ENCODE measurements at places on chromosomes 11 and 22.
A peak's percentile ranks its signal among the peaks of the same experiment; 100 is the strongest.

- DNase-seq: no peak
These were observed 16.5 kb downstream of the TPCN2 start for GRCh38 chr11:69065147-69065710.

GRCh38 chr11:61415381-61415780, 14.4 kb downstream of the CPSF7 start:
- no peak for DNase-seq

- no peak for DNase-seq
These were observed 63.7 kb downstream of the ETS1 start for GRCh38 chr11:128523641-128524040.

- peak; percentile 91 for DNase-seq
These were observed 1.1 kb upstream of the ABTB2 start for GRCh38 chr11:34358728-34359547.

DNA sequence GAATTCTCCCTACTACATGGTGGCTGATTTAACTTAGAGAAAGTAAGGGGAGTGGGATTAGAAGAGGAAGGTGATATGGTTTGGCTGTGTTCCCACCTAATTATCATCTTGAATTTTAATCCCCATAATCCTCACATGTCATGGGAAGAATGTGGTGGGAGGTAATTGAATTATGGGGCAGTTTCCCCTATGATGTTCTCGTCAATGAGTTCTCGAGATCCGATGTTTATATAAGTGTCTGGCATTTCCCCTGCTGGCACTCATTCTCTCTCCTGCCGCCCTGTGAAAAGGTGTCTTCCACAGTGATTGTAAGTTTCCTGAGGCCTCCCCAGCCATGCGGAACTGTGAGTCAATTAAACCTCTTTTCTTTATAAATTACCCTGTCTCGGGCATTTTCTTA, 169.3 kb downstream of the CASP12 start:
- no peak for DNase-seq

- peak; percentile 18 for DNase-seq
These were observed 39.7 kb upstream of the ETS1 start for GRCh38 chr11:128626913-128627665.

- peak; percentile 60 for DNase-seq
These were observed 143.6 kb downstream of the ADAMTS15 start for GRCh38 chr11:130592056-130592455.

- DNase-seq: no peak
These were observed 626 bp upstream of the LIMK2 start for GRCh38 chr22:31211482-31211861.

GRCh38 chr11:120643284-120643683, 131.7 kb downstream of the GRIK4 start:
- no peak for DNase-seq

DNA sequence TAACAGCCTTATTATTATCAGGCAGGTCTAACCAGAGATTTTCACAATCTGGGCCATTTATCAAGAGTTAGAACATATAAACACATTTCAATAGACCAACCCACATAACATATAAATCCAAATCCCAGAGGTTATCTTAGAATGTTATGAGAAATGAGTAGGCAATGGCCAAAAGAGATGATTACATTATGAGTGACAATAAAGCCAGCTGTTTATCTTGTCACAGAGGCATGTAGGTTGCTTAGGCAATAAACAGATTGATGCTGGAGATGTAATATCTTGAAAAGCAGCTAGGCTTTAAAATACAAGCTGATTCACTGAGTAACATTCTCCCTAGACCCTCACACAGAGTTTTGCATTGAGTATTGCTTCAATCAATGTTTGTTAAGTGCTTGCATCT, 148.5 kb upstream of the SESN3 start:
- no peak for DNase-seq

DNA sequence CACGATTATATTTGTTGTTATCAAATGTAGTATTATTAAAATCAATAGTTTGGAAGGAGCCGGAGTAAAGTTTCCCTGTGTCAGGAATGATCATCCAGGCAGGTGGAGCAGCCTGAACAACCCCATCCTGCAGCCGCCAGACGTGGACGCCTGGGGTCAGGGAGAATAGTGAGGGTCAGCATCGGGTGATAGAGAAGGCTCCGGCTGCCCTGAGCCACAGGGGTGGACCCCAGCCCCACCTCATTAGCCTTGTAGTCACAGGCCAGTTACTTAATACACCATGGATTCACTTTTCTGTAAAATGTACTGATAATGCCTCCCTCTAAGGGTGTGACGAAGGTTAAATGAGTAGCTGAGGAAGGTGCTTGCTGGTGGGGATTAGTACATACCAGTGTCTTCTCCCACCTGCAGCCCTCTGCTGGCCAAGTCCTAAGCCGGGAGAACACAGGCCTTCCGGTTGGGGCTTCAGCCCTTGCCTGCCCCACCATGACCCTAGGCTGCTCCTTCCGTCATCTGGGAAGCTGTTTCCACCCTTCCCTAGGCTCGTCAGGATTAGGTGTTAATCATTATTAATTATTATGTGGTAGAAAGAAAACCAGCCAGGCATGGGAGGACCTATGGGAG, 14.9 kb downstream of the TMEM121B start:
- no peak for DNase-seq

DNA sequence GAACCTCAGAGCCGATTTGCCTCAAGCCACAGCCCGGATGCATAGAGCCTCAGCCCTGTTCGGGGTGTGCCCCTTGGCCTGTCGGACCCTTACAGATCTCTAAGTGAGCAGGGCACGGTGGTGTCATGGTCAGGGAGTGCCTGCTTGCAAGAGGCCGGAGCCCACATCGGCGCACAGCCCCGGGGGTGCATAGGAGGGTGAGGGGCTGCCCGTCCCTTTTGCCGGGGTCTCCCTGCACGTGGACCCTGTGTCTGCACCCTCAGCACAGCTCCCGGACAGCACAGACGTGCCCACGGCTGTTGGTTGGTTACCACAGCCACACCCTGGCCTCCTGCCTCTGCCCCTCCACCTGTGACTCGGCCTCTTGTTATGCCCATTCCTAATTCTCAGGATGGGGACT, 6.5 kb downstream of the RAB36 start:
- no peak for DNase-seq

GRCh38 chr22:36197514-36198146, 4.0 kb downstream of the APOL4 start:
- DNase-seq: no peak

DNA sequence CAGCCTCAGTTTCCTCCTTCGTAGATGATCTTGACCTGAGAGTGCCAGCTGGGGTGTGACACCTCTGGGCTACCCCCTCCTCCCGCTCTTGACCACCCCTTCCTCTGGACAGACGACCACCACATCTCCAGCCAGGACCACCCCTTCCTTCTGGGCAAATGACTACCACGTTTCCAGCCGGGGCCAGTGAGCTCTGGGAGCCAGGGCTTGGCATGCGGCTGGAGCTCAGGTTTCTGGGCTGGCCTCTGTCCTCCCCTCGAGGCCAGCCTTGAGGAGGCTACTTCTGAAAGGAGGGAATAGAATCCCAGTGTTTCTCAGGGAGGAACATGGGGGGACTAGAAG, 120.9 kb downstream of the KCNQ1OT1 start:
- DNase-seq: no peak

- DNase-seq: no peak
These were observed 137.7 kb upstream of the NAV2 start for GRCh38 chr11:19574916-19575315.

- DNase-seq: no peak
These were observed 68.1 kb downstream of the PPP6R3 start for GRCh38 chr11:68528630-68529029.

DNA sequence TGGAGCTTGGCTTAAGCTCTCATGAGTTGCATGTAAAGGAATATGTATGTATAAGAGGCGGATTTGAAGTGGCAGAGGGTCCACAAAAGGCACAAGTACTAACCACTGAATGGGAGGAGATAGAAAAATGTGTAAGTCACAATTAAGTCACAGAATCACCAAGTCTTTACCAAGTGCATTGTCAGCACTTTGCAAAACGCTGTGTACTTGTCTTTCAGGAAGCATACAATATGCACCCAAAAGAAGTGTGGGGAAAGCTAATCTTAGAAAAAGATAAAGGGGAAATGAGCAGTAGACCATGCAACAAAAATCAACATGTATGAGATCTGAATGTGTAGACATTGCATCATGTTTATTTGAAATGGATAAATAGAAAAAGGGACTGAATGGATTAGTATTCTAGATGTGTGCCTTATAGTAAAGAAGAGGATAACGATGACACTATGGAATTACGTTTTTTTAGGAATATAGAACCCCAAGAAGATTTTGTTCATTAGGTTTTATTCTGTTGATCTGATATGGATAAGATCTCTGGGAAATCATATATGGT, 4.5 kb downstream of the CNTF start:
- no peak for DNase-seq

DNA sequence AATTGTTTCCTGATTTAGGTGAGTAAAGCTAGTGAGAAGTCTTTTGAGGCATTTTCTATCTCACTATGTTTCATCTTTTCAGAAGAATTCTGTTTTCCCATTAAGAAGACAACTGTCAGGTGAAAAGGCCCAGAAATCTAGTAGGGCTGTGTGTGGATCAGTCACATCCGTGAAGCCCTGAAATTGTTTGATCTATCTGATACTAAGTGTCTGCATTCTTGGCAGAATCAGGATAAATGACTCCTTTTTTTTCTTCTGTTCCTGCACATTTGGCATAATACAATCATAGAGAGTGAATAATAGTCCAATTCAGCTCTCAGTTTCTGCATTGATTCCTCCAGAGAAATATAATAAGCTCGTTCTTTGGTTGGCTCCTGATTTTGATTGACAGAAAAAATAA, 208.3 kb downstream of the NAV2 start:
- DNase-seq: peak; percentile 78

GRCh38 chr11:12769834-12770345, 95.7 kb downstream of the TEAD1 start:
- no peak for DNase-seq

GRCh38 chr11:96508861-96509260, 119.0 kb downstream of the JRKL start:
- no peak for DNase-seq

- no peak for DNase-seq
These were observed 53.8 kb downstream of the PACS1 start for GRCh38 chr11:66123902-66124301.

DNA sequence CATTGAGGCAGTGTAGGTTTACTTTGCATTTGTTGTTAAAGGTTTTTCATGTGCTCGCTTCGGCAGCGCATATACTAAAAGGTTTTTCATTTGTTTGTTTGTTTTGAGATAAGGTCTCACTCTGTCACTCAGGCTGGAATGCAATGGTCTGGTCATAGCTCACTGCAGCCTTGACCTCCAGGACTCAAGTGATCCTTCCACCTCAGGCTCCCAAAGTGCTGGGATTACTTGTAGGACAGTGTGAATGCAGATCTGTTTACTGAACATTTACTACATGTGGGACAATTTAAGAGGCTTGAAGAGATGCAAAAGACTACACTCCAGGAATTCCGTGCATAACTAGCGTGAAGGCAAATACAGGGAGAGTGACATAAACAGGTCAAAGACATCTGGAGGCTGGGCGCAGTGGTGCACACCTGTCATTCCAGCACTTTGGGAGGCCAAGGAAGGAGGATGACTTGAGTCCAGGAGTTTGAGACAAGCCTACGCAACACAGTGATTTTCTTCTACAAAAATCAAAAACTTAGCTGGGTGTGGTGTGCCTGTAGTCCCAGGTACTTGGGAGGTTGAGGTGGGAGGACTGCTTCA, 34.1 kb downstream of the YPEL1 start:
- DNase-seq: no peak

DNA sequence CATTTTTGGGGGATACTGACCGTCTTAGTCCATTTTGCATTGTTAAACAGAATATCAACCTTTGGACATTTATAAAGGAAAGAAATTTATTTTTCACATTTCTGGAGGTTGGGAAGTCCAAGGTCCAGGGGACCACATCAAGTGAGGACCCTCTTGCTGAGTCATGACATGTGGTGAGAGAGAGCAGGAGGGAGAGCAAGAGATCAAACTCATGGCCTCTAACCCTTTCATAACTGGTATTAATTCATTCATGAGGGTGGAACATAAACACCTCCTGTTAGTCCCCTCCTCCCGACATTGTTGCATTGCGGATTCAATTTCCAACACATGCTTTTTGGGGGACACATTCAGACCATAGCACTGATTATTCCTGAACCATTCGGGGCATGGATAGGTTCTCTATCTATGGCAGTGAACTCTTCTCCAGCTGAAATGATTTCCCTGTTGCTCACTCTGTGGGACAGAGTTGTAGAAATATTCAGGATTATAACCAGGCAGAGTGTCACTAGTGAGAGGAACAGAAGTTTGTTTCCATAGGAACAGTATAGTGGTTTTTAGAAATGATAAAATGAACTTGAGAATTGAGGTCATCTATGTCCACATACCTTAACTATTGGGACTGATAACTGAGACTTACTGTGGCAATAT, 88.2 kb upstream of the OR9Q1 start:
- no peak for DNase-seq

DNA sequence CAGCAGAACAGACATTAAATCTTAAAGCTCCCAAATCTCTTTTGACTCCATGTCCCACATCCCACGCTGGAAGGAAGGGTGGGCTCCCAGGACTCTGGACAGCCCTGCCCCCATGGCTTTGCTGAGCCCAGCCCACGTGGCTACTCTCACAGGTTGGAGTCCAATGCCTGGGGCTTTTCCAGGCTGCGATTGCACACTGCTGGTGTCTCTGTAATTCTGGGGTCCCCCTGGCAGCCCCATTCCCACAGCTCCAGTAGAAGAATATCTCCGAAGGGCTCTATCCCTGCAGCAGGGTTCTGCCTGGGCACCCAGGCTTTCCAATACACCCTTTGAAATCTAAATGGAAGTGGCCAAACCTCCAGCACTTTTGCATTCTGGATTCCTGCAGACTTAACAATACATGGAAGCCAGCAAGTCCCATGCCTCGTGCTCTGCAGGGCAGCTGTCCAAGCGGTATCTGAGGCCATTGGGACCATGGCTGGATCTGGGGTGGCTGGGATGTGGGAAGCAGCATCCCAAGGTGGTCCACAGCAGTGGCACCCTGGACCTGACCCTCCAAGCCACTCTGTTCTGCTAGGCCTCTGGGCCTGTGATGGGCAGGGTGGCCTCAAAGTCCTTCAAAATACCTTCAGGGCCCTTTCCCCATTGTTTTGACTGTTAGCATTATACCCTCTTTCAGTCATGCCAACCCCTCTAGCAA, 47.9 kb upstream of the TH start:
- no peak for DNase-seq

- peak; percentile 84 for DNase-seq
These were observed 1.3 kb upstream of the TM7SF2 start for GRCh38 chr11:65110354-65110861.

DNA sequence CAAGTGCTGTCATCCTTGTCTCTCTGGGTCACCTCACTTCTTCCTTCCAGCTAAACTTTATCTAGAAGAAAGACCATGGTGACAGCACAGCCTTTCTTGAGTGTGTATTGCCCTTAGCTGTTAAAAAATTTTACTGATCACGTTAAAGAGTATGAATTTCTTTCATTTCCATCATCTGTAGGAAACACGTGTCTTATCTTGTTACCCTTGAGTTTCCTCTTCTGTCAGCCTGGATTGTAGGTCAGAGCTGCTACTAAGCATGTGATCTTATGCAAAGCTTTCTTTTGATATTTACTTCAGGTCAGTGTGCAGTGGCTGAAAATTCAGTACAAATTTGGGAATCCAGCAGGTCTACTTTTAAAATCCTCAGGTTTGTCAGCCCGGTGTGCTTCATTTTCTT, 512.2 kb upstream of the ARHGAP42 start:
- no peak for DNase-seq

GRCh38 chr11:58505849-58506248, 2.1 kb downstream of the OR5B21 start:
- DNase-seq: no peak

- DNase-seq: no peak
These were observed 3.1 kb upstream of the PARVB start for GRCh38 chr22:44020981-44021380.

- DNase-seq: no peak
These were observed 74.8 kb upstream of the BLID start for GRCh38 chr11:122190768-122191167.
